NCI-H187 treated with DMSO at 0.1 percent for 48 hours (cell line): ENCODE measurements at places on chromosomes 5 and 9.

DNA sequence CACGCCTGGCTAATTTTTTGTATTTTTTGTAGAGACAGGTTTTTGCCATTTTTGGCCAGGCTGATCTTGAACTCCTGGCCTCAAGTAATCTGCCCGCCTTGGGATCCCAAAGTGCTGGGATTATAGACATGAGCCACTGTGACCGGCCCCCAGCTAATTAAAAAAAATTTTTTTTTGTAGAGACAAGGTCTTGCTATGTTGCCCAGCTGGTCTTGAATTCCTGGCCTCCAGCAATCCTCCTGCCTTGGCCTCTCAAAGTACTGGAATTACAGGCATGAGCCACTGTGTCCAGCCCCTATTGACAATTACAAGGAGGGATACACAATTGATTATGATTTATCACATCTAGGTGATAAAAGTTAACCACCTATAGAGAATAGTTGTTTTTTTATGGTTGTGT lies 59.5 kb downstream of the NR2F1 start:
- no peak for DNase-seq

- no peak for DNase-seq
These were observed 41.2 kb upstream of the ABCA1 start for GRCh38 chr9:104969116-104969515.

GRCh38 chr9:71619926-71620325 lies 148.4 kb downstream of the CEMIP2 start:
- DNase-seq, result no peak

- no peak for DNase-seq
These were observed 187.1 kb upstream of the IER5L start for GRCh38 chr9:129365196-129365595.

- no peak for DNase-seq
These were observed 25.8 kb upstream of the TRIM32 start for GRCh38 chr9:116661037-116661954.

GRCh38 chr5:161269125-161269524 lies 277.4 kb downstream of the GABRB2 start:
- no peak for DNase-seq

- no peak for DNase-seq
These were observed 576.2 kb upstream of the CLINT1 start for GRCh38 chr5:158435161-158435616.
